Ecto neural progenitor cell (in vitro differentiated cells): ENCODE measurements at places on chromosomes 4 and X.

DNA sequence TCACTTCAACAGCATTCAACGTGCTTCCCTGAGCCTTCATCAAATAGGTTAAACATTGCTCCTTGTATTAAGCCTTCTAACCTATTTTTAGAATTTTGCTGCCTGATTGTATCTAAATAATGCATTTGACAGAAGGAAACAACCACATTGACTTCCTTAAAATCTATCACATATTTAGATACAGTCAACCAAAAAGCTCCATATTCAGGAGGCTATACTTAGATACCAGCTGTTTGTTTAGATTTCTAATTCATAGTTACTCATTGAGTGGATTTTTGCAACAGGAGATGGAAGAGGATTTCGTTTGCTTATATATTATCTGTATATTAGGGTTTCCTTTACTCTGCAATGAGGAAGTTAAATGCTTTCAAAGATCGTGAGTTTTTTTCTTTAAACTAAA lies 241.1 kb upstream of the PPP1R2C start:
- no peak for DNase-seq

DNA sequence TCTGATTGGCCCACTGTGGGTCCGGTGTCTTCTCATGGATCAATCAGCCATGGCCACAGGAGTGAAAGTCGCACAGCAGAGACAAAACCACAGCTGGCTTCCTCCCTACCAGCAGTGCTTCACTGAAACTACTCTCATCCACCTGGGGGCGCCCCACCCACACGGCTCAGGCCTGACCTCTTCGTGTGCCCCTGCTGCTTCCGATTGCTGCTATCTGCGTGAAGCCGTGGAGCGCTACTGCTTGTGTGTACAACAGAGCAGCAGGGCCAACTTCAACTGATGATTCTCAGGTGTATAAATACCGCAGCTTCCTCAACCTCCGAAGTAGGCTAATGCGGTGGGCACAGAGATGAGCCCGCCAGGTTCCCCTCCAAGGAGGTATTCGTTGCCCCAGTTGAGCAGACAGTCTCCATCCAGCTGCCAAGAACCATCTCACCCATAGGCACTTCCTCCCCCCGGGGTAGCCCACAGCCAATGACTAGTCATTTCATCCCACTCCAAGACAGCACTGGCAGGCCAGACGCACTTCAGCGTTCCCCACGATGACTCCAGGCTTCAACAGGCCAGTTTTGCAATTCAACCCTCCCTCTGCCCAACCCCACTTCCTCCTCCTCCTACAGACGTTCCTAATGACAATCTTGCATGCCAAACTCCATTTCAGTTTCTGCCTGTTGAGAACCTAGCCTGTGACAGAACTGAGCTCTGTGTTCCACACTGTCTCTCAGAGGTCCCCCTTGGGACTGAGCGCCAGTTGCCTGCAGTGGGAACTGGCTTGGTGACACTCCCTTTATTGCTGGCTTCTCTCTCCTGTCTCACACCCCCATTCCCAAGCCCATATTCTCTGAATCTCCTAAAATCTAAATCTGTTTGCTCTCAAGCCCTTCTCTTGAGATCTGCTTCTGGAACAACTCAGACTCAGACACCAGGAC lies 41.3 kb upstream of the ATP6AP2 start:
- DNase-seq, result peak; percentile 70

DNA sequence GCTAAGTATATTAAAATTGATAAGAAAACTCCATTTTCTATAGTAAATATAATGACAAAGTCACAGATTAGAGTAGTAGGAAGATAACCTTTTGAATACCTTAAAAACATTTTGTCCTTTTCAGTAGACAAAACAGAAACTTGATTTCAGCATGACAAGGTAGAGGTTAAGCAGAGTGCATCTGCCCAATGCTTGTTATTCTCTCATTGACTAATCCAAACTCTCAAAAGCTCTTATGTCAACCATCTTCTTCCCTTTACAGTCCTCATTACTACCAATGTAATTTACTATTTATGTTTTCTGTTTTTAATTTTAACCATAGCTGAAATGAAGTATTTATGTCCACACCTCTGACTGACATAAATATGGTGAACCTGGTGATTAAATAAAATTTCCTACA lies 11.1 kb downstream of the NIPAL1 start:
- no peak for DNase-seq

DNA sequence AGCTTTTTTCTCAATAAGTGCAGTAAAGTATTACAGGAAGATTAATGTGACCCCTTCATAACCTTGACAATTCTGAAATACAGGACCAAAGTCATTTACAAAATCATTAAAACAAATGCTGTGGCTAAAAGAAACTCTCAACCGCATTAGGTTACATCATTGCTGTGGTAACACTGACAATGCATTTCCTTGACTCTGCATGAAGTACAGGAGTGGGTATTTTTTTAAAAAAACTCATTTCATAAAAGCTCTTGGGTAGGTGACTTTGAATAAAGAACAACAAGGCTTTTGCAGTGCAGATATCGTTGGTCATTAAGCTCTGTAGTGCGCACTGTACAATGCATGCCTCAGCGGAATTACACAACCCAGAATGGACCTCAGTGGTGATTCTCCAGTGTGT lies 23.4 kb upstream of the XK start:
- no peak for DNase-seq

DNA sequence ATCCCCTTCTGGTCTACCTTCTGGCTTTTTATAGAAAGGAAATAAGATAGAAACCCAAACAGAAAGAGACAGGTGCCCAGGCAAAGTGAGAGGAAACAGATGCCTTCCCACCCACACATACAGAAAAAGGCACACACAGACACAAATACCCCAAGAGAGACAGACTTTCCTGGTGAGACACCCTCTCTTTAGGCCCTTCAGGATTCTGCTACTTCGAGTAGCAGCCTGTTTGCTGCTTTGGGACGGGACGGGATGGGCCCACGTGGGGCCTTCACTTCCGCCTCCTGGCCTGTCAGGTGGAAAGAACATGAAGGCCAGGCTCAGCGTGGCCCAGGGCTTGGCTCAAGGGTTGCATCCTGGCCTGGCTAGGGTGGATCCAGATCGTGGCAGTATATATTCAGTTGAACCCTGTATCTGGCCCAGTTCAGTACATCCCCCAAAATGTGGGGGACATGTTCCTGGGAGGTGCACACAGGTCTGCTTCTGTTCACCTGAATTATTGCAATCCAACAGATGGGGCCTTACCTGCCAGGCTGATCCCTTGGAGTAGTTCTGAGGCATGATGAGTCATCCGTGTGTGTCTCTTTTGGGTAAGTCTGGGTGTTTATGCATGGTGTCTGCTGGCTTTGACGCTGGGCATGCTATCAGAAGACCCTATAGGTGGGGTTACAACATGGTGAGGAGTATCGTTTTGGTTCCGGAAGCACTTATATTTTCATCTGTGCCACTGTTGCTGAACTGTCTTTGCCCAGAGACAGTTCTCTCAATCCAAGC lies 2.4 kb downstream of the ZNF275 start:
- peak; percentile 30 for DNase-seq

GRCh38 chrX:129939986-129940385 lies 34.0 kb downstream of the UTP14A start:
- DNase-seq, result no peak

GRCh38 chr4:2621419-2621818 lies 85.0 kb downstream of the FAM193A start:
- DNase-seq, result no peak

DNA sequence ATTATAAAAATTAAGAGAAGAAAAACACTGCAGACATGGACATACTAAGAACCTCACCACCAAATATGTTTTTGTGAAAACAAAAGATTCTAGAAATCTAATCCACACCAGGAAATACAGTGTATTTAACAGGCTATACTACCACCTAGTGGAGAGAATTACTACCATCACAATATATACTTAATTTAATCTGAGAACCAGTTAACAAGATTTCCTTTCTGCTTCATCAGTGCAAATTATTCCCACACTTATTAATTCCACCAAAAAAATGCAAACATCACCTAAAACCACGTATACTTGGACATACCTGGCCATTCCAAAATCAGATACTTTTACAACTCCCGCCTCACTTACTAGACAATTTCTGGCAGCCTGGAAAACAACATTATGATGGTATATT lies 7.0 kb upstream of the TXK start:
- DNase-seq, result no peak

- DNase-seq, result no peak
These were observed 24.3 kb downstream of the GAK start for GRCh38 chr4:907691-908425.

- no peak for DNase-seq
These were observed 54.0 kb upstream of the UGT2B15 start for GRCh38 chr4:68724426-68724825.

- no peak for DNase-seq
These were observed 36.8 kb upstream of the REST start for GRCh38 chr4:56870946-56871345.

DNA sequence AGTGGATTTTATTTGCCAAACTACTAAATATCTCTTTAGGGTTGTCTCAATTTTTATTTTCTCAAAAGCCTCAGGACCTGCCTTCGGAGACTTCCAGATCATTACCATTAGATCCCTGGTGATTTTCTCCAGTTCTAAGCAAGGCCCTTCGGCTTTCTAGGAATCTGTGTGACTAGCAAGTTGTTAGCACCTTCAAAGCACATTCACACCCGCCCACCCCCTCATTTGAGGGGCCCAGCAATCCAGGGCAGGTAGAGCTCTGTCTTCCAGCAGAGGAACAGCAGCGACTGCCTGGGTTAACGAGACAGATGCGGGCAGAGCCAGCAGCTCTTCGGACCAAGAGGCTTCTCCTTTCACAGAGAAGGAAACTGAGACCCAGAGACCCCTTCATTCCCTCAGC lies 2.0 kb downstream of the WDR1 start:
- no peak for DNase-seq

- DNase-seq, result no peak
These were observed 153.0 kb upstream of the RPS6KA6 start for GRCh38 chrX:84340968-84341367.

GRCh38 chrX:46398126-46398525 lies 147.1 kb downstream of the ZNF674 start:
- no peak for DNase-seq

- no peak for DNase-seq
These were observed 4.9 kb downstream of the ELF2 start for GRCh38 chr4:139171876-139172691.

DNA sequence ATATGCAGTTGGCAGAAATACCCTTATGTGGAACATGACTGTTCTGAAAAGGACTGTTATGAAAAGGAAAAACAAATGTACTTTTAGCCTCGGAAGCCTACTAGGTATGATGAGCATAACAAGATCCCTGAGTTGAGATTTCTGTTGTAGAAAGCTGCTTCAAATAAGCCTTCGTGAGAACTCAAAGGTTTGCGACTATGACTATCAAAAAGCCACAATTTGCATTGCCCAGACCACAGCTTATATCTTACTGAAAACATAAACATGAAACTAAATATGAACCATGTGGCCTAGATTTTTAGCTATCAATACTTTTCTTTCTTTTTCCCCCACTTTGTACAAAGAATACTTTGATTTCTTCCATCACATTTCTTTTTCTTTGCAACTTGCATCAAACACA lies 398.2 kb upstream of the LCORL start:
- no peak for DNase-seq

DNA sequence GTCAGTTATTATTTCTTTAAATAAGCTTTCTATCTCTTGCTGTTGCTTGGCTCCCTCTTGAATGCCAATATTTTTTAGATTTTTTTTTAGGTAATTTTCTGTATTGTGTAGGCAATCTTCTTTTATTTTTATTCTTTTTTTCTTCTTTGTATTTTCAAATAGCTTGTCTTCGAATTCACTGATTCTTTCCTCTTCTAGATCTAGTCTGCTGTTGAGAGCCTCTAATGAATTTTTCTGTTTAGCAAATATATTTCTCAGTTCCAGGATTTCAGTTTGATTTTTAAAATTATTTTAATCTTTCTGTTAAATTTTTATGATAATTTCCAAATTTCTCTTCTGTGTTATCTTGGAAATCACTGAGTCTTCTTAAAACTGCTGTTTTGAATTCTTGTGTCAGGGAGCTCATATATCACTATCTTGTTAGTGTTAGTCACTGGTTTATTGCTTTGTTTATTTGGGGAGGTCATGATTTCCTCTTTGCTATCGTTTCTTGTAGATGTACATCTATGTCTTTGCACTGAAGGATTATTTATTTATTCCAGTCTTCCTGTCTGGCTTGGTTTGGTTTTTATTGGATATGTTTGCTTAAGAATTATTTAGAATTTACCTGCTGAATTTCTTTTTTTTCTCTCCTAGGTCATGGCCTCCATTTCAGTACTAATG lies 39.9 kb upstream of the GPRIN3 start:
- DNase-seq, result no peak

DNA sequence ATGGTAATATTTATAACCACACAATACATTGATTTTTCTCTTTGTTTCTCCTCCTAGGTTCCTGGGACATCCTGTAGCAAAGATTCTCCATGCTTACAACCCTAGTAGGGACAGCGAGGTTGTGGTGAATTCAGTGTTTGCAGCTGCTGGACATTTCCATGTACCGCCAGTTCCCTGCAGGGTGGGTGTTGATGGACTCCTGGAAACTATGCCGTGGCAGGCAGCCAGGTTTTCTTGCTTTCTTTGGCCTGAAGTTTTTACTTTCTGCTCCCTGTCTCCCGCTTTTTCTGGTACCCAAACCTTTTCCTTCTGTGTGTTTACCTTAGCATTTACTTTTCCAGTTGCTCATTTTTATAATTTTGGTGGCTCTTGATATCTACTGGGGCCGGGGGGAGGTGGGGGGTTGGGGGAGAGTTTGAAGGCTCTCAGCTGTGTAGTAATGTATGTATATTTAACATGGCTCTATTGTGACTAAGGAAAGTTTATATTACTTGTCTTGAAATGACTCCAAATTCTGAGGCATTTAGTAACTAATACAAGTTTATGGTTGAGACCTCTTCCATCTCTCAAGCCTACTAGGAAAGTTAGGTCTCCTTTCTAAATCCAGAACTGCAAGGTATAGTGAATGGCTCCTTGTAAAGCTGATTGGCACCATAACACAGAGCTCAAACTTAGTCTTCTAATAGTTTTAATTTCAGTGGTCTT lies 89.7 kb downstream of the TMEM131L start:
- no peak for DNase-seq

GRCh38 chrX:13888284-13888683 lies 71.4 kb upstream of the GPM6B start:
- no peak for DNase-seq

GRCh38 chrX:119757979-119758730 lies at the start of gene SOWAHD:
Gene SOWAHD, plus strand, starts transcription at chrX:119758588. Its CDS starts 80 bp downstream, at chrX:119758668.
- peak; percentile 54 for DNase-seq

GRCh38 chrX:136019226-136019625 lies 34.0 kb downstream of the SLC9A6 start:
- no peak for DNase-seq

- DNase-seq, result no peak
These were observed 69.9 kb downstream of the COX7B2 start for GRCh38 chr4:46839128-46839527.

GRCh38 chr4:146943691-146944375 lies 1.8 kb downstream of the TTC29 start:
- no peak for DNase-seq

GRCh38 chrX:41022566-41022965 lies 62.7 kb upstream of the USP9X start:
- DNase-seq, result no peak

DNA sequence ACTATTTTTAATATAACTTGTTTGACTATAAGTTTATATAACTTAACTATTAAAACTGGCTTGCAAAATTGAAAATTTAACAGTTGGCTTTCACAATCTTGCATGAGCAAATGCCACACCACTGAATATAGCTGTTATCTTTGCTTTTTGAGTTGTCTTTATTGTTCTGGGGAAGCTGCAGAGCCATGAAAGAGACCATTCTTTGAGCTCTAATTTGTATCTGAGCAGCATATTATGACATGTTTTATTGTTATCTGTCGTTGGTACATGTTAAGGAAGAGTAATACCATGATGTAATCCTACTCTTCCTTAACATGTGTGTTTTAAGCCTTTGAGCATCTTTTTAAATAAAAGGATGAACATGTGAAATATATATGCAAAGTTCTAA lies 97.1 kb upstream of the ANK2 start:
- no peak for DNase-seq
